Transverse colon (tissue), 4 donors: ENCODE measurements at places on chromosomes 2 and 18. TPM values are rescaled to one million over a fixed set of nuclear protein-coding genes. Genes with fewer than 3 reads are reported as not detected.

- DNase-seq: no peak
Observed at GRCh38 chr2:16251511-16252225, 311.3 kb downstream of the MYCN start.

REG1A gene
- total RNA-seq: not detected

GRCh38 chr2:235391921-235392615 is 101.8 kb upstream of the AGAP1 start:
- no peak for DNase-seq

DNA sequence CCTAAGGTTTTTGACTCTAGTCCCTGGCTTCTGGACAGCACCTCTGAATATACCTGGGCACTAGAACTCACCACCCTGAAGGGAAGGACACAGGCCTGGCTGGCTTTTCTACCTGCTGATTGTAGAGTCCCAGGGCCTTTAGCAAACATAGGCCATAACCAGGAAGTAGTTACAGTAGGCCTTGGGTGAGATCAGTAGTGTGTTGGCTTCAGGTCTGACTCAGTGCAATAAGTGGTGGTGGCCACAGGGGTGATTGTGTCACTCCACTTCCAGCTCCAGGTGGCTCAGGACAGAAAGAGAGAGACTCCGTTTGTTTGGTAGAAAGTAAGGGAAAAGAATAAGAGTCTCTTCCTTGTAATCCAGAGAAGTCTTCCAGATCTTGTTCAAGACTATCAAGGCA is 101.7 kb upstream of the LGALSL start:
- no peak for DNase-seq

- no peak for DNase-seq
Observed at GRCh38 chr2:112183327-112184025, 45.3 kb downstream of the FBLN7 start.

PLCD4 gene
- total RNA-seq: 8.2 TPM

- DNase-seq: peak; percentile 42
Observed at GRCh38 chr2:10039658-10040410, 3.5 kb upstream of the KLF11 start.

- peak; percentile 46 for DNase-seq
Observed at GRCh38 chr2:228599297-228599696, 417.8 kb upstream of the SPHKAP start.

DNA sequence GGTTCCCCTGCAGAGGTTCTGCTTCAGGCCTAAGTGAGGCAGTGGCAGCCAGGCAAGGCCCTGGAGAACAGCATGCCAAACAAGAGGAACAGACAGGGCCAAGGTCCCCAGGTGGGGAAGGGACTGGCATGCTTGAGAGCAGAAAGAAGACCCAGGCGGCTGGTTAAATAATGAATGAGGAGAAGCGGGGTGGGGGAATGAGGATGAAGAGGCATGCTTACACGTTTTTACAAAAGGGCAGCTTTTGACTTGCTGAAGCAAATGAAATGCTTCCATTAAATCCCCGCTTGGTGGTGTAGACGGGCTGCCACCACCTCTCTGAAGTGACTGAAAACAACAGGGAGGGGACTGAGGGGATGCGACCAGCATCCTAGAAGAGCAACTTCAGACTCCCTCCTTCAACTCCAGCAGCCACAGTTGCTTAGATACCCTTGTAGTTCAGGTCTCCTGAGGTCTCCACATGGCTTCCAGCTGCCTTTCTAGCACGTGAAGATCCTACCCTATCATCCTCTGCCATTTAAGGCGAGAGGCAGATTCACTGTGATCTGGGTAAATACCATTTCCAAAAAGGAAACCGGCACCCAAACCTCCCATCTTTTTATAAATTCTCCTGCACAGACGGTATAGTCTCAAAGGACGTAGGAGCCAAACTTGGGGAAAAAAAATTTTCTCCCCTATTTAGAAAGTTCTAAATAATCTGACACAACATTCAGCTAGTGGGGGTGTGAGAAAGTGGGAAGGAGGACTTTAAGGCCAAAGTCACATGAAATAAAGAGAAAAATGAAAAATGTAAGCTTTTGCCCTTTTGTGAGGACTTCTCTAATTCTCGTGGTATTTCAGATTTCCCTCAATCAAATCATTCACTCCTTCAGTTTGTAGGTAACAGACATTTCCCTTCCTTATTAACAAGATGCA is 65.6 kb downstream of the CACNB4 start:
- DNase-seq: no peak

MAB21L4 gene
- total RNA-seq: 11.6 TPM

DNA sequence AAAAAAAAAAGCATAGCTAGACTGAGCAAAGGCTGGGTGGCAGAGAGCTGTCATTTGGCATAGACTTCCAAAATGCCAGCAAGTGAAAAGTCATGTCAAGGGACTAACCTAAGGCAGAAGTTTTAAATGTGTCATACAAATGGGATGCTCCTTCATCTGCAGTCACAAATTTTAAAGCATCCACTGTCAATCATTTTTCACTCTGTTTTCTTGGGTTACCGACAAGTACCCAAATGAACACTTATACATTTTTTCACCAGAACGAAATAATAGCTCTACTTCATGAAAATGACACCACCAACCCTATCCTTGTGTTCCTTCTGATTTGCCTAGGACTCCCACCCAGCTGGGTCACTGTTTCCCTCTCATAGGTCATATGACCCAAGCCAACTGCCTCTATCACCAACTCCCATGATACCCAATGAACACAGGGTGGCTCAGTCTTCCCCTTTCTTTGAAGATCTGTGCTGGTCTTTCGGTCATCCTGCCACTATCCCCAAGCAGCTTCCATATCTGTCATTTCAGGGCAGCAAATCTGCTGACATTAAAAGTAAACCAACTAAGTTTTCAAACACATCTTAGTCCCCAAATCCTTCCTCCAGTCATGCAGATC is 21.5 kb downstream of the KLF7 start:
- DNase-seq: no peak

ONECUT2 gene
- total RNA-seq: 0.48 TPM

TMEFF2 gene
- total RNA-seq: 0.32 TPM

GRCh38 chr18:29969876-29970275 is 1072.7 kb downstream of the DSC3 start:
- no peak for DNase-seq

RAB31 gene
- total RNA-seq: 18.4 TPM

SLC19A3 gene
- total RNA-seq: 7.5 TPM

DNA sequence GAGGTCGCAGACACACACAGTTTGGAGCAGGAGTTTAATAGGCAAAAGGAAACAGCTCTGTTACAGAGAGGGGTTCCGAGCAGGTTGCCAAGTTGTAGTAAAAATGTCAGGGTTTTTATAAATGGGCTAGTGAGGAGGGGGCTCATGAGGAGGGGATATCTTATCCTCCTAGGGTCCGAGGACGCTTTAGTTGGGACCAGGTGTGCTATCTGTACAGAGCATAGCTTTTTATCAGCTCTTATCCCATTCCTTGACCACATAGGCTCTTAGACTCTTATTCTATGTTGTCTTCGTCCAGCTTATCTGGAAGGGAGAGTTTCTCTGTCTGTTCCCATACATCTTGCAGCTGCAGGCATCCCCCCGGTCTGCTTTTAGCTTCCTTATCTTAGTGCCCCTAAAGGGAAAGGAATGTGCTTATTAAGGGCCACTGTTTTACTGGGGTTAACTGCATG is 44.7 kb downstream of the PDK1 start:
- DNase-seq: no peak

- DNase-seq: no peak
Observed at GRCh38 chr2:217222309-217222910, 362.5 kb upstream of the TNP1 start.

DNA sequence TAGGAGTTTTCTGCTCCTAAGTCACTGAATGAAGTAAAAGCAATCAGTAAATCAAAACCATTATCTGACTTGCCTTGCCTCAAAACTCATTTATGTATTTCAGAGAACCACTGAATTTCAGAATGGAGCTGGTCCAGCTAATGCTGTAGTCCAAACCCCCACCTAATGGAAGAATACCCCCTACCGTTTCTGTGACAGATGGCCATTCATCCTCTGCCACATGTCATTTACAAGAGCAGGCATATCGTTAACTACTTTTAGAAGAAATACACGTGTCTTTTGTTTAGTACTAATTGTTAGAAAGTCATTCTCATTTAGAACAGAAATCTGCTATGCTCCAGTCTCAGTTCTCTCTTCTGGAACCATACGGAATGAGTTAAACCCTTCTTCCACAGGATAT is 12.8 kb upstream of the GALNT5 start:
- no peak for DNase-seq

DNA sequence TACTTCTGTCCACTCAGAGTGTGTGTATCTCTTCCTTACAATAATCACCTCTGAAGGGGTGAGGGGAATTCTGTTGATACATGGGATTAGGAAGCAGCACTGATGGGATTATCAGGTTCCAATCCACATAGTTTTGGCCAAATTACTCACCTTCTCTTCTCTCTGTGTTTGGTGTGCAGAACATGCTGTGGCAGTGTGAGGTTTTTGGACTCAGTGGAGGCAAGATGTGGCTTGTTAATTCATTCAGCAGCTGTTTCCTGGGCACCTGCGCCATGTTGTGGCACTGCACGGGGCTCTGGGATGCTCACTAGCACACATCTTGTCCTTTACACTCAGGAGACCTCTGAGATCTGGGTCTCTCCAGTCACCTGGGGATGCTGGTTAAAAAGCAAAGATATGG is 350.3 kb upstream of the HS6ST1 start:
- DNase-seq: no peak

- no peak for DNase-seq
Observed at GRCh38 chr2:127852388-127852787, 5.6 kb downstream of the POLR2D start.

GRCh38 chr2:160241251-160242137 is 41.4 kb upstream of the ITGB6 start:
- peak; percentile 65 for DNase-seq

- DNase-seq: peak; percentile 90
Observed at GRCh38 chr18:63320123-63320974, 780 bp upstream of the BCL2 start.

DNA sequence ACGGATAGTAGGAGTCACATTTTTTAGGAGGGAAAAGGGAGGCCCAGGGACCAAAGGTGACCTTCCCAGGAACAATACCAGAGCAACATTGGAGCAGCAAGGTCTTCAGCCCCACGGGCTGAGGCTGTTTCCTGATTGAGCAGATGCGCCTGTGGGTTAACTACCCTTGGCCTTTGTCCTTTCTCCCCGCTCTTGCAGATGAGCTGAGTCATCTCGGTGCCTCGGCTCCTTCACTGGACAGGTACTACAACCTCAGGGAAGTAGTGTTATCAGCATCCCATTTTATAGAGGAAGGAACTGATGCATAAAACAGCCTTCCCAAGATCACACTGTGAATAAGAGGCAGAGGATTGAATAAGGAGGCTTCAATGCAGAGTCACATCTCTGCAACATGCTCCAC is 43.5 kb downstream of the DHRS9 start:
- no peak for DNase-seq

DNA sequence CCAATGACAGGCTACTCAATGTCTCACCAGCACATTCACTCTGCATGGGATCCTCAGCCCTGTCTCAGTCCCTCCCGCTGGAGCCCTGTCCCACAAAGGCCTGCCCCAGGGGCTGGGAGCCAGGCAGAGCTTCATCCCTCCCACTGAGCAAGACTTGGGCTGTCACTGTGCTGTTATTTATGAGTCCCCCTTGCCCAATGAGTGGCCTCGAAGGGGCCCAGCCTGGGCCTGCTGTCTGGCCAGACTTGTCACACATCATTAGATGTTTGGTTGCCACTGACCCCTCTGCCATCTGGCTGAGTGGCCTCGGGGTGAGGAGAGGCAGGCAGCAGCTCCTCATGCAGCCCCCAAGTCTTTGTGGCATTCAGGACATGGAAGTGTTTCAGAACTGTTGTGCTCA is 330.6 kb upstream of the SKOR2 start:
- no peak for DNase-seq

GRCh38 chr2:12824351-12824777 is 107.6 kb downstream of the TRIB2 start:
- no peak for DNase-seq

HOXD12 gene
- not detected for total RNA-seq

DNA sequence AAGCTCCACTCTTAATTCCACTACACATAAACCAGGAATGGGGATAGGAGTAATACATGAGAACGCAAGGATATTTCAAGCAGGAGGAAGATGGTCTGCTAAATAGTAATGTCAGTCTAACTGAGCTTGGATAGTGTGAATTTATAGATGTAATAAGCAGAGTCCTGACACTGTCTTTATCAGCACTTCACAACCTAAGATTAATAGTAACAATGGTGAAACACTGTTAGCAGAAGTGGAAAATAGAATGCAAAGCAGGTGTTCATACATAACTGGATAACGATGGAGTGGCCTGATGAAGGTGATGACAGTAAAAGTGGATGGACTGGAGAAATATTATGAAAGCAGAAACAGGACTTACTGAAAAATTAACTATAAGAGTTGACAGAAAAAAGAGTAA is 80.4 kb downstream of the ROCK2 start:
- no peak for DNase-seq

DNA sequence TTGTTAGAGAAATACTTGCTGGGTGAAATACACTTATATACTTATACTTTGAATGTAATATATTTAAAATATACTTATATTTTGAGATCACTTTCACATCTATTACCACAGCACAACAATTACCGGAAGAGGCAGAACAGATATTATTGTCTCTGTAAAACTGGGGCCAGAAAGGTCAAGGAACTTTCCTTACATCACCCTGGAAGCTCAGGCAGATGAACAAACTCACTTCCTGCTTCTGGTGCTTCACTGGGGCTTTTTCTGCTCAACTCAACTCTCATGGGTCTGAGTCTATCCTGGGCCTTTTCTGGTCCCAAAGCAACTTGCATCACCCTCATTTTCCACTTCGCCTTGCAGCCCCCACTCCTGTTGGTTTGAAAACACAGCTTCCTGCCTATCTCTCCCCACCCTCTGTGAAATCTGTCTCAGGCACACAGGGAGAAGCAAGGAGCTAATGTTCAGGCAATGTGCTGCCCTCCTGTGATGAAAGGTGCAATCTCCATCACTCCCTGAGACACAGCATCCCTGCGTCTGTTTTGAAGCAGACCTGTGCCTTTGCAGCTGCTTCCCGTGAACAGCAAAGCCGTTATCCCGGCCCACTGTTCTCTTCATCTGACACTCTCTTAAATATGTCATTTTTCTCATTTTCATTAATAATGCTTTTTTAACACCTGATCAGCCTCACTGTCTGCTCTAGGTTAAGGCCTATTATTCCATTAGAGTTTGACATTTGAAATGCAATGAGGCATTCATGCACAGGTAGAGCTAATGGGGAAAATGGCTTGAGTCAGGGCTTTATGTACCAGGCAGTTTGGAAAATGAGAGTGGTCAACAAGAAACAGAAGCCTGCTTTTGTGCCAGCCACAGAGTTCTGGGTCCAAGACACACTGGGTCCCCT is 251.9 kb upstream of the CHAC2 start:
- DNase-seq: no peak

GRCh38 chr18:12857215-12857905 is 26.7 kb downstream of the PTPN2 start:
- no peak for DNase-seq

DYSF gene
- total RNA-seq: 3.8 TPM

DNA sequence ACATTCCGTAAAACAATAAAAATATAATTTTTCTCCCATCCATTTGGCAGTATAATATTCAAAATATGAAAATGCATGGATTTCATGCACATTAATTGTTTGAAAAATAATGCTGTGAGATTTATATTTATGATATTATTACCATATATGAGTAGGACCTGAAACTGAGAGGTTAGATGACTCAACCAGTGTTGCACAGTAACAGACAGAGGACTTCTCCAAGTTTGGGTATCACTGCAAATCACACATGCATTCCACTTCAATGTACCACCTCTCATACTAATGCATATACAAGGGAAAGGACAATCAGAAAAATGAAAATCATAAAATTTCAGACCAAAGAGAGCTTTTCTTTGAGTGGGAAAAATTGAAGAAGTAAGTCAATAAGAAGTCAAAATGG is 269.5 kb downstream of the SOCS6 start:
- DNase-seq: no peak

- peak; percentile 68 for DNase-seq
Observed at GRCh38 chr2:11738589-11739436, 7.6 kb upstream of the LPIN1 start.
